ENCODE measurements at places on chromosomes 6 and 20. TPM values are rescaled to one million over a fixed set of nuclear protein-coding genes. Genes with fewer than 3 reads are reported as not detected.
A peak's percentile ranks its signal among the peaks of the same experiment; 100 is the strongest.

TINAG gene
- total RNA-seq = not detected

GRCh38 chr6:152091201-152091600 is 283.7 kb downstream of the ESR1 start:
- peak; percentile 48 for DNase-seq

POPDC3 gene
- total RNA-seq = 2.3 TPM

DNA sequence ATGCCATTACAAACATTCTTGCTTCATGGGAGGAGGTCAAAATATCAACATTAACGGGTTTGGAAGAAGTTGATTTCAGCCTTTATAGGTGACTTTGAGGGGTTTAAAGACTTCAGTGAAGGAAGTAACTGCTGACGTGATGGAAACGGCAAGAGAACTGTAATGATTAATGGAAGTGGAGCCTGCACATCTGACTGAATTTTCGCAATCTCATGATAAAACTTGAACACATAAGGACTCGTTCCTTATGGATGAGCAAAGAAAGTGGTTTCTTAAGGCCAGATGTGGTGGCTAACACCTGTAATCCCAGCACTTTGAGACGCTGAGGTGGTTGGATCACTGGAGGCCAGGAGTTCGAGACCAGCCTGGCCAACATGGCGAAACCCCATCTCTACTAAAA is 226.1 kb downstream of the BCAS1 start:
- DNase-seq = no peak

- no peak for DNase-seq
These were observed 411.9 kb upstream of the SASH1 start for GRCh38 chr6:147930745-147931144.
